Activated CD4-positive, alpha-beta T cell treated with anti-CD3 and anti-CD28 coated beads for 24 hours (primary cell): ENCODE measurements at places on chromosomes 1 and 21.

DNA sequence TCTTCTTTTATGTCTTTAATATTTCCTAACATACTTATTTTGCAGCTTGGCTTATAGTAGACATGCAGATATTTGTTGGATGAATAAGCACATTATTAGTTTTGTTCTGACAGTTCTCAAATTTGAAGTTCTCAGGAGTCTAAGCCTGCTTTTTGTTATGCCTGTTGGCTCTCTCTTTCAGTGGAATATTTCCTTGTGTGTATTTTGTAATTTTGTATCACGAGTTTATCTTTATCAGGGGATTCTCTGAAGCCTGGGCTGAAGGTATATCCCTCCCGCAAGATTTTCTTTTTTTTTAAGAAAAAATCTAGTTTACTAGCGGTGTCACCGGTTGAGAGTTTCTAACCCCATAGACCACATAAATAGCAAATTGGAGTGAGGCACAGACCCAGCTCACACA is 105.9 kb downstream of the RGL1 start:
- no peak for DNase-seq

DNA sequence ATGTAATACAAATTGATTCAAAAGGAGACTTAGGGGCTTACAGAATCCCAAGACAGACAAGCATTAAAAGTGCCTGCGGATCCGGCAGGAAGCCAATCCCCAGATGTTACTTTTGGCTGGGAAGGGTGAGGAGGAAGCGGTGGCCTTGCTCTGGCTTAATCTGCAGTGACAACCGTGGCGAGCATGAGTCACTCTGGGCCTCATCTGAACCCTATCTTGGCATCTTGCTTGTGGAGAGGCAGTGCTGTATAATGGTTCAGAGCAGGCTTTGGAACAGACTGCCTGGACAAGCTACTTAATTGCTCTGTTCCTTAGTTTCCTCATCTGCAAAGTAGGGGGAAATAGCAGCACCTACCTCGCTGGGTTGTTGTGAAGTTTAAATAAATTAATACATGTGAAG is 74.1 kb downstream of the XCL2 start:
- peak; percentile 10 for DNase-seq

DNA sequence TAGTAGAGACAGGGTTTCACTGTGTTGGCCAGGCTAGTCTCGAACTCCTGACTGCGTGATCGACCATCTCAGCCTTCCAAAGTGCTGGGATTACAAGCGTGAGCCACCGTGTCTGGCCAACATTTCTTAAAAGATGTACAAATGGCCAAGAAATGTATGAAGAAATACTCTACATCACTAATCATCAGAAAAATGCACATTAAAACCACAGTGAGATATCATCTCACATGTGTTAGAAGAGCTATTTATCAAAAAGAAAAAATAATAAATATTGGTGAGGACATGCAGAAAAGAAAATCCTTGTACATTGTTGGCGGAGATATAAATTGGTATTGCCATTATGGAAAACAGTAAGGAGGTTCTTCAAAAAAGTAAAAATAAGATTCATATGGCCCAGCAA is 33.6 kb upstream of the TNFSF18 start:
- DNase-seq: no peak

- no peak for DNase-seq
These were observed 93.7 kb downstream of the ITPKB start for GRCh38 chr1:226645279-226645976.

DNA sequence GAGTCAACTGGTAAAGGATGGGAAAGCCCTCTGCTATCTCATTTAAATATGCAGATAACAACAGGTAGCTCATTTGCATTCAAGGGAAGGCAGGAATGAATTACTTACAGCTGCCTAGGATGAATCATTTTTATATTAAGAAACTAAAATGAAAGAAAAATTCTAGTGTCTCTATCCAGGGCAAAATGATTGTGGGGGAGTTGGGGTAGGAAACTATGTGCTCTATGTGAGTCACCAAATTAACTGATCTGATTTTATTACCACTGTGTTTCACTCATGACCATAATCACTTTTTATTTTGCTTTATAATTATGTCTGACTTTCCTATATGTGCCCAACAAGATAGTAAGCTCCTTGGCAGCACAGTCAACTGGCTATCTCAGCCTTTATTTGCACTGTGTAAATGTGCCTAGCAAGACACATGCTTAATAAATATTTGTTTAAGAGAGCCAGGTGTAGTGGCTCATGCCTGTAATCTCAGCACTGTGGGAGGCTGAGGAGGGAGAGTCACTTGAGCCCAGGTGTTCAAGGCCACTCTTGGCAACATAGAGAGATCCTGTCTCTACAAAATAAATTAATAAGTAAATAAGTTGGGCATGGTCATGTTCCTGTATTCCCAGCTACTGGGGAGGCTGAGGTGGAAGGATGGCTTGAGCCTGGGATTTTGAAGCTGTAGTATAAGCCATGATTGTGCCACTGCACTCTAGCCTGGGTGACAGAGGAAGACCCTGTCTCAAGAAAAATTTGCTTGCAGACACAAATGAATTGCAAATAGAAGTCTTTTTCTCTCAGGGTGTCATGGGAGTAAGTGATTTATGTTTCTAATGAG is 84.1 kb downstream of the SPAG17 start:
- DNase-seq: no peak

GRCh38 chr1:78553859-78554258 is 63.1 kb downstream of the PTGFR start:
- no peak for DNase-seq

DNA sequence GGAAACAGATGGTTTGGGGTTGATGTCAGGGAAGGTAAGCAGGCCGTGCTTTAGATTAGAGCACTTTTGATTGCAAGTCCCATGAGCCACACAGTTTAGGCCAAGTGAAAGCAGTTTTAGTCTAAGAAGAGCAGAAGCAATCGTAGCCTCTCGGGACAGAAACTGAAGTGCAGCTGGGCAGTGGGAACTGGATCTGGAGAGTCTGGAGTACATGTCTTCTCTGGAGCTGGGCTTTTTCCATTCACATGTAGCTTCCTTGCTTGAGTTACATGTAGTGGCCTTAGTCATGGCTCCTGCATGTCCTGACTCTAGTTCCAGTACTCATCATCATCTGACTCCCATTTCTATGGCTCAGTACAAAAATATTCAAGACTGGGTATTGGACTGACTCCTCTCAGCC is 16.7 kb downstream of the CAMTA1 start:
- DNase-seq: no peak

GRCh38 chr1:94045465-94046056 is 75.4 kb downstream of the ABCA4 start:
- DNase-seq: peak; percentile 8
